ENCODE measurements at places on chromosomes 5 and 9.

- no peak for DNase-seq
Measured at GRCh38 chr5:72347801-72348308, 27.7 kb downstream of the PTCD2 start.

DNA sequence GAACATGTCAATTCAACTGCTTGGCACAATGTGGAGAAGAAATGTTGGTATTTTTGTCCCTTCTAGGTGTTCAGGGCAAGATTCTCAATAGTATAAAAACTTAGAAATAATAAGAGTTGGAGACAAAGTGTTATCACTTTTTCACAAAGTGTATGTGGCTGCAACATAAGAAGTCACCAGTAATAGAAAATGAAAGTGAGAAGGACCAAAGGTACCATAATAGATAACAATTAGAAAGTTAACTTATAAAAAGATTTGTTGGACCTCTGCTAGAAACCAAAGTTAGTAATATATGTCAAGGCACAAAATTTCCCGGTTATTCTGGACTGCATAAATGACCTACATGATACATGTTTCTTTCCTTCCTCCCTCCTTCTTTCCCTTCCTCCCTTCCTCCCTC lies 1535.3 kb downstream of the EFNA5 start:
- DNase-seq, result no peak

DNA sequence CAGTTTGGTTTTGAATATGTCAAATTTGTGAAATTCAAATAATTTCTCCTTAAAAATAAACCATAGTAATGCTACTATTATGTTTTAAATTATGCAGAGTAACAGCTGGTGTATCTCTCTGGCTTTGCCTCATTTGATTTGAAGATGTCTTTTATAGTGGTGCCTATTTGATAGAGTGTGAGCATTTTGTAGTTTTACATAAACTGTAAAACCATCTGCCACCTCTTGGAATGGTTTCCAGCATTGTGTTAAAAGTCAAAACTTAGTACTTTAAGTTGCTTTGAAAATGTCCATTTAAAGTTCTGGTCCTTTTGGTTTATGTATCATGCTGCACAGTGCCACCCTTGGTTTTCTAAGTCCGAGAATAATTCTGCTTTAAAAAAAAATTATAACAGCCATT lies 15.6 kb downstream of the PRDM6 start:
- no peak for DNase-seq

DNA sequence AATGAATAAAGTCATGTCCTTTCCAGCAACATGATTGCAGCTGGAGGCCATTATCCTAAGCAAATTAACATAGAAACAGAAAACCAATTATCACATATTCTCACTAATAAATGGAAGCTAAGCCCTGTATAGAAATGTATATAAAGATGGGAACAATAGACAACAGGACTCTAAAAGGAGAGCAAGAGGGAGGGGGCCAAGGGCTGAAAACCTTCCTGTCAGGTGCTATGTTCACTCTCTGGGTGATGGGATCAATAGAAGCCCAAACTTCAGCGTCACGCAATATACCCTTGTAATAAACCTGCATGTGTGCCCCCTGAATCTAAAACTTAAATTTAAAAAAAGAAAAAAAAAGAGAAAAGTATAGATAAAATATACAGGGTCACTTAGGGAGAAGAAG lies 163.7 kb upstream of the ACO1 start:
- DNase-seq, result no peak

DNA sequence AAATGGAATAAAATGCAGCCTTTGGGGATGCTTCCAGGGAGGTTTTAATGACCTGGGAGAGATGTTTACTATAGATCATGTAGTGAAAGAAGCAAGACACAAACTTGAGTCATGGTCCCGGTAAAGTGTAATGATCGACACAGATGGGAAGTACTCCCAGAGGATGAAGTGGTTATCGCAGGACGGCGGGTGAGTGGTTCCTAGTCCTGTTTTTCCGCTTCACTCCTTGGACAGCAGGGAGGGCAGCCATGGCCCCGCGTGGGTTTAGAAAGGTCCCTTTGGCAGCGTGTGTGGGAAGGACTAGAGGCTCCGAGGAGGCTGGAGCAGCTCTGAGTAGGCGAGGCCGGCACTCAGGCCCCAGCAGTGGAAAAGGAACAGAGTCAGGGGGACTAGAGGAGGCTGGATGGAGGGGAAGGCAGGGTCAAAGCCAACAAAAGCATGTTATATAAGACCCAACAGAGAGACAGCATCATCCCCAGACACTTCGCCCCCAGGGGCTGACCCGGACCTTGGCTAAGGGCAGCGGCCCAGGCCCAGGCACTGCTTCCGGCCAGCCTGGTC lies 49.2 kb upstream of the STXBP1 start:
- DNase-seq, result no peak

- no peak for DNase-seq
Measured at GRCh38 chr9:114037961-114038723, 40.0 kb downstream of the AMBP start.

- no peak for DNase-seq
Measured at GRCh38 chr5:1028481-1029281, 20.1 kb downstream of the NKD2 start.

- no peak for DNase-seq
Measured at GRCh38 chr5:81826128-81826527, 75.2 kb upstream of the SSBP2 start.
